Spleen (tissue), 13 donors: ENCODE measurements at places on chromosomes 7 and 10.

GRCh38 chr7:156892081-156892800 is 742 bp downstream of the LMBR1 start:
- peak; percentile 95 for DNase-seq

GRCh38 chr10:96053985-96054384 is 10.6 kb downstream of the CCNJ start:
- no peak for DNase-seq

GRCh38 chr7:31478721-31479120 is 35.2 kb upstream of the ITPRID1 start:
- no peak for DNase-seq

GRCh38 chr7:69615685-69616084 is 17.4 kb downstream of the AUTS2 start:
- no peak for DNase-seq
